ENCODE measurements at places on chromosomes 12 and 14. TPM values are rescaled to one million over a fixed set of nuclear protein-coding genes. Genes with fewer than 3 reads are reported as not detected.

DNA sequence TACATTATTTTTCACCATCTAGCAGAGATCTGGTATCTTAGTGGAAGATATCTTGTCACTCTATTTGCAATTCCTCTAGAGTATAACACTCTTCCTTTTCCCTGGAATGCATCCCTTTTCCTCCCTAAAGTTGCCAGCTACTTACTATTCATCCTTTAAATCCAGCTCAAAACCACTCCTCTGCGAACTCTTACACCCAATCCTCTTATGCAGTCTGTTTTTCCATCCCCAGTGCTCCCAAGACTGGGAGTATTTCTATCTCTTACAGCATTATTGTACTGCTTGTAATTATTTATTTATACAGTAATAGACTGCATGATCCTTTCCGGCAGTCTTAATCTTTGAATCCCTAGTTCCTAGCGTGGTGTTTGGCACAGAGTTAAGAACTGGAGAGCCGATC, 2.9 kb upstream of the SRGAP1 start:
- no peak for DNase-seq

DNA sequence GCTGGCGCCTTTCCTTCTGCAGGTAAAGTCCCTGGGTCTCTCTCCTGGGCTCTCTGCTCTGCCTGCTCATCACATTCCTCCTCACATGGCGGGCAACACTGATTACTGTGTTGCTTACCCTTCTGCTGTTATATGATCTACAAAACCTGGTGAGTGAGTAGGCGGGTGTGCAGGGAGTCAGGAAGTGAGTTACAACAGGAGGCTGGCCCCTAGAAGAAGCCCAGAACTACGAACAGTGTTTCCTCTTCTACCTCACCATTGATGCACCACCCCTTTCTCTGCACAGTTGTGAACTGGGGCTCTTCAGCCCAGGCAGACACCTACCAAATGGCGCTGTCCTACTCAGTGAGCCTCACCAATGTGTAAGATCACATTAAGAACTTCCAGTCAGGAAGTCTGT, 4.9 kb upstream of the KLHL33 start:
- DNase-seq, result no peak

DNA sequence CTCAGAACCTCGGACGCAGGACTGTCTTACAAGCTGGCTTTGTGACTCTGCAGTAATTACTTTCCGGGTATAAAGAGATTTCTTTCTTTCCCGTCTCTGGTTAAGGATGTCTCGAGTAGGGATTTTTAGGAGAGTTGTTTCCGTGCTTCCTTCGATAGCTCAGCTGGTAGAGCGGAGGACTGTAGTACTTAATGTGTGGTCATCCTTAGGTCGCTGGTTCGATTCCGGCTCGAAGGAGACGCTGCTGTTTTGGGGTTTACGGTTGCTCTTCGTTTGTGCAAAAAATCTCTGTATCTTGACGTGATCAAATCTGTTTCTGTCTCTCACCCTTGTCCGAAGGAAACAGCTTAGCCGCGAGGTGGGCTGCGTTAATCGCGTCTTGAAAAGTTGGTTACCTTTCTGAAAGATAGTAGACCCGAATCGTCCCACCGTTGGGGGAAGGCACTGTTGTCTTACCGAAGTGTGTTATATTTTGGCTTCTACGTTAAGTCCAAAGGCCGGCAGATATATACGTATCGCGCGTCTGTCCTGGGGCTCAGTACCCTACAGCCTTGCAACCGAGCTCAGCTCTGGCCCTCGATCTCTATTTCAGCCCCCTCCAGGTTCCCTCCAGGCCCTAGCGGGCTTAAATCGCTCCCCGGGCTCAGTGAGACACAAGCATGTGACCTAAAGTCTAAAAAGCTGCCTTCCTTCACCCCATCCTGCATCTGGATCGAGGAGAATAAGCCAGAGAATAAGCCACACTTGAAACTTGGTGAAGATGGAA, 1.1 kb upstream of the RNASE4 start:
- DNase-seq, result peak; percentile 66

FSCB gene
- total RNA-seq, result not detected

THAP2 gene
- 3.2 TPM for total RNA-seq

DNA sequence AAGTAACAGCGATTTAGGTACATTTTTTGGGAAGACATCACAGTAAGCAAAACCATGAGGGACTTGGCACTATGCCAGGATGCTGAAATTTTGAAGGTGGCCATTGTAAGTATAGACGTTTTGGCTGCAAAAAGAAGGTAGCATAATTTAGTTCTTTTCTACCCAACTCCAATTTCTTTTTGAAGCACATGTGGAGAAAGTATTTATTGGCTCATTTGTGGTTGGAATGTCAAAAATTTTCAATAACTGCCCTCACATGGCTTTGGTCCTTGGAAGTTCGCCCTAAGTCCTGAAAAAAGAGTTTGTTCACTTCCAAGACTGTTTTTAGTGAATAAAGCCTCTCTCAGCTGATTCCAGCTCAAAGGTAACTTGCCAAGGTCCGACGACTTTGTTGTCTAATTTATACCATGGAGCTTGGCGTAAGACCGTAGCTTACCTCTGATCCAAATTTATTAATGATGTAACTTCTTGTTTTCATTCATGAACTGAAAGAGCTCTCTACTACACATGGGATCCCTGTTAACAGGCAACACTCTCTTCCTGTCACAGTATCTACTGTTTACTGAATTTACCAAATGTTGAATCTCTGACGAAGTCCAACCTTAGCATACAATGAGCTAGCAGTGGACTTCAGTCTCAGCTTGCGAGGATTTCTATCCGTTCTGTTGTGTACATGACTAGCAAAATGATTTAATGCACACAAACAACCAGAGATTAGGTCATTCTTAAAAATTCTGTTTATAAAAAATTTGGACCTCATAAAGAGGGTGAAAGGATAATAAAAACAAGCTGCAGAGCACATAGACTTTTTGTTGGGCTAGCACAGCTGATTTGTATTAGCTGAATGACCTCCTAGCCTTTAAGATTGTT, 49.0 kb downstream of the MSRB3 start:
- no peak for DNase-seq

STYK1 gene
- not detected for total RNA-seq

DNA sequence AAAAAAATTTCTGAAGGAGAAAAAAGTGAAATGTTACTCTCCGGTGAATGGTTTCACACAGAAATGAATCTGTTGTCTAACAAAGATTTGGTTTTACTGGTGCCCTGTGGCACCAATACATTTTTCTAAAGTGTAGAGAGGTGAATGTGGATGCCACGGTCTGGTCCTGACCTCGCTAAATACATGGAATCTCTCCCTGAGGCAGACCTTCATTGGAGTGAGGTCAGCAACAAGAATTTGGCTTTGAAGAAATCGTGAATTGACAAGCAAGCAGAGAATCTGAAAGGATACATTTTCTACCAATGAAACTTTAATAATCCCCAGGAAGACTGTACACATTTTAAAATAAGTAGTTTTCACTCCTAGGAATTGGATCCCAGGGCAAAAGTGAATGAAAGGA, 81.2 kb upstream of the OTOGL start:
- no peak for DNase-seq

TAC3 gene
- not detected for total RNA-seq

ABCC9 gene
- total RNA-seq, result 41.2 TPM

- DNase-seq, result no peak
Measured at GRCh38 chr12:107843351-107844311, 69.1 kb downstream of the ASCL4 start.

GRCh38 chr14:32934073-32934880, 4.4 kb upstream of the NPAS3 start:
- DNase-seq, result no peak

IAPP gene
- not detected for total RNA-seq

COL2A1 gene
- not detected for total RNA-seq

TSHR gene
- not detected for total RNA-seq

DNA sequence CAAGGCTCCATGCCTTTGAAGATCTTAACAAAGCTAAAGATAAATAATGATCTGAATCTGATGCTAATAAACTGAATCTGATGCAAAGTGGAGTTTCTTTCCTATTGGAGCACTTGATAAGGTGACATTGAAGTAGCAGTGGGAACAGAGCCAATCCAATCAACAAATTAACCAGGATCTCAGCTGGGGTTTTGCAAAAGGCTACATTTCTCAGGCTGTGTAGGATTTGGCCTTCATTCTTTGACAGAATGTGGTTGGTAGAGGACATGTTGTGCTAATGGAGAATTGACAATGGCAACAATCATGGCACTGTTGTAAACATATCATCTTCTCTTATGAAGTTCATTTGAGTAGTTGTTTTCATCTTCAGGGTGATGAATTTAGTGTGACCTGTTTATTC, 164.9 kb downstream of the CCDC91 start:
- DNase-seq, result no peak

GRCh38 chr12:99390707-99391106, 256.8 kb upstream of the GARIN6 start:
- peak; percentile 52 for DNase-seq

Measured in right lobe of liver (tissue), 6 donors.